Fibroblast of skin of left biceps (primary cell): ENCODE measurements at places on chromosomes 4 and X.

DNA sequence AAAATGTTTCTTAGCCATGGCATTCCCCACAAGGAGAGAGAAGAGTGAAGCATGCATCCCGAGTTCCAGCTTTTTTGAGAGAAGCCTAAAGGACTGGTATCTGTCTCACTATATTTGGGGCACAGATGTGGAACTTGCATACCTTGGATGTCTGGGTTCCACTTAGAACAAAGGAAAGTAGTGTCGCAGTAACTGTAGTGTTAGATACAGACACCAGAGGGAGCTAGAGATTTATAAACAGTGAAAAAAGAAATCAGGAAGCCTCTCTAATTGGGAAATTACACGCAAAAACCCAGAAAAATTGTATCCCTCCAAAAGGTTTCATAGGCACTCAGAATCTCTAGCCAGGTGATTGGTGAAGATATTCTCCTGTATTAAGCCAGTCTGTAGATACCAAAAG lies 34.4 kb downstream of the AGTR2 start:
- no peak for DNase-seq

GRCh38 chr4:78638337-78639172 lies 87.0 kb downstream of the ANXA3 start:
- no peak for DNase-seq

GRCh38 chrX:154090731-154091130 lies 6.8 kb downstream of the MECP2 start:
- DNase-seq = no peak

GRCh38 chr4:166121897-166122296 lies 248.9 kb downstream of the TLL1 start:
- no peak for DNase-seq

DNA sequence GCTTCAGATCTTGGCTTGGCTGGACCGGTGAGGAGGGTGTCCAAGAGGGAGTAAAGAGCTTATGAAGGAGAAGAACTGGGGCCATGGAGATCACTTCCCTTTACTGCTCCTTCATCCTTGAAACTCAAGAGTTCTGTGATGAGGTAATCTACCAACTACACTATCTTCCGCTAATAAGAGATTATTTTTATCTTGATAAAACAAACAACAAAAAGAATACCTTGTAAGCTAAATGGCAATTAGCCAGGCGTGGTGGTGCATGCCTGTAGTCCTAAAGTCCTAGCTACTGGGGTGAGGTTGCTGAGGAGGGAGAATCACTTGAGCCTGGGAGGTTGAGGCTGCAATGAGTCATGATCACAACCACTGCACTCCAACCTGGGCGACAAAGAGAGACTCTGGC lies 47.4 kb downstream of the HAUS3 start:
- no peak for DNase-seq

DNA sequence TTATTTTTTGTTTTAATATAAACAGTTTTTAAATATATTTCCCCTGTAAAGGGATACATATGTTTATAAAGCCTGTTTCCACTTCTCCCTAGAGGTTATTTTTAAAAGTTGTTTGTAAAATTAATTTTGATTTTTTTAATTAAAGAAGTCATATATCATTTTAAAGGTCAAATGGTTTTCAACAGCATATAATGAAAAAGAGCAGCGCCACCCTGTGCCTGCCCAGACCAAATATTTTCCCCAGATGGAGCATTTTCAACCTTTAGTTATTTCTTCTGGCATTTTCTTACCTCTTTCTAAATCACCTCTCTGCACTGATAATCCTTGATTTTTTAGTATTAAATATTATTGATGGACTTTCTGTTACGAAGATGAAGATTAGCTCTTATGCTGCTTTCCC lies 21.0 kb downstream of the MSX1 start:
- DNase-seq = no peak

DNA sequence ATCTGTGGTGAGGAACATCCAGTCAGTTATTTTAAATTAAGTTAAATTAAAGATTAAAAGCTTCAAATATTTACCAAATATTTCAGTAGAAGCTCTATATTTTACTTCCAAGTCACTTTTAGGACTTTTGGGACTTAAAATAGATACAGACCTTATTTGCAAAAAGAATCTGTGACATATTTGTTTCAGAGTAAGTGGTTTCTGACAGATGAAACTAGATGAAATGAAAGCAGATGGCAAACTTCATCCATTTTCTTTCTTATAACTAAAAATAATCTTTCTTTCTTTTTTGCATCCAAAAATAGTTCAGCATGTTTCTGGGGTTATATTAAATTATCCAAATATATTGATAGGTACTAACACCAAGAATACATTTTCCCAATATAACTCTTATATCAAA lies 6.6 kb upstream of the UTP3 start:
- DNase-seq = no peak

DNA sequence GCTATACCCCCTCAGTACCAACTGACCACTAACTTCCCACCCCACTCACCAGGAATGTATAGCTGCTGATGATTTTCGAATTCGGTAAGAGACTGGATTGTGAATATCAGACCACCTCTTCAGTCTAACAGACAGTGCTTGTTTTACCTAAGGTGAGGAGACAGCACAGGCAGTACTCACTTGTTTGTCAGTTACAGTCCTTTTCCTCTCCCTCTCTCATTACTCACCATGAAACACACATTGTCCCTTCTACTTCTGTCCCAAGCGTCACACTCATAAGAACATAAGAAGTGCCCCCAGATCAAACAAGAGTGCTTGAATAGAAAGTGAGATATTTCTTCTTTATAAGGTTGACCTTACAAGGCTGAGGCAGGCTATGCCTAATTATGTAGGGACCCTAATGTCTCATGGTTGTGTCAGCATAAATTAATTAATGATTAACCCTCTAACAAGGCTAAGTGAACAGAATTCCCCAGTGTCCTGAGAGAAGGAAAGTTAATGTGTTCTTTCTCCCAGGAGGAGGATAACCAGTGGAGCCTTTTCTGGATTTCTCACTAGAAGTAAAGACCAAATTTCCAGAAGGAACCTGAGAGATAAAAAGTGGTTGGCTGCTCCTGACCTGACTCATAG lies 32.2 kb downstream of the ZCCHC12 start:
- DNase-seq = no peak

DNA sequence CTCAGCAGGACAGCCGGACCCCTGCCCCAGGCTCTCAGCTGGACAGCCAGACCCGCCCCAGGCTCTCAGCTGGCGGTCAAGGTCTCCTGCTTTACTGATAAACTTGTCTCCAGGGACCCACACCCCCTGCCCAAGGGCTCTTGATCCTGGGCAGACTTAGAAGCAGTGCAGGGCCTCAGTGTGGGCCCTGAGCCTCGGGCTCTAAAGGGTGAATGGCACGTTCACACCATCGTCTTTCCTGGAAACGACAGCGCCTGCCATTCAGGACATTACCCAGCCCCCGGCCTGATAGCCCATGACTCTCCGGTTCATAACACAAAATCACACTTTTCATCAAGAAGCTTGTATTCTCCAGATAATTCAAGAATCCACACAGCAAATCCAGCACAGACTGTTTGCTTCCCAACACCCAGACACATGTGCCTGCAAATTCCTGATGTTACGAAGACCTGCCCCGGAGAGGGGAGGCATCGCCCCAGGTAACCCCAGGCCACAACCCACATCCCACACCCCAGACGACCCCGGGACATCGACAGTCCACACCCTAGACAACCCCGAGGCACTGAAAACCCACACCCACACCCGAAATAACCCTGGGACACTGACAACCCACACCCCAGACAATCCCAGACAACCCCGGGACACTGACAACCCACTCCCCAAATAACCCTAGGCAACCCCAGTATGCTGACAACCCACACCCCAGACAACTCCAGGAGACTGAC lies 136.8 kb downstream of the FAM53A start:
- DNase-seq = no peak

- no peak for DNase-seq
These were observed at the start of gene SNCA for GRCh38 chr4:89836897-89837384. SNCA (minus strand) TSS chr4:89837161; CDS start chr4:89835667, 1,494 bp downstream.

DNA sequence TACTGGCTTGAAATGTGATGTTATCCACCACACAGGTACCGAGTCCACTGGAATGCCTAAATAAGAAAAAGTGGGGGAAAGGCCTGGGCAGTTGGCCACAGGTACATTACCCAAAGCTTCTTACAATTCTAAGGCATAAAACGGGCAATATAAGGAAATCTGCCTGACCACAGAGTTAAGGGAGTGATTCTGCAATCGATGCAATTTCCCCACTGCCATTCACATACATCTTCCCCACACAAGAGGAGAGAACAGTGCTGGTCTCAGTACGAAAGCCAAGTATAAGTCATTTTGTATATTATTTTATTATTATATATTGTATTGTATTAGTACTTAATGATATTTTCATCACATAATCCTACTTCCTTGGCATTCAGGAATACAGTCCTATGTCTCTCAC lies 30.6 kb downstream of the RFC1 start:
- DNase-seq = no peak

DNA sequence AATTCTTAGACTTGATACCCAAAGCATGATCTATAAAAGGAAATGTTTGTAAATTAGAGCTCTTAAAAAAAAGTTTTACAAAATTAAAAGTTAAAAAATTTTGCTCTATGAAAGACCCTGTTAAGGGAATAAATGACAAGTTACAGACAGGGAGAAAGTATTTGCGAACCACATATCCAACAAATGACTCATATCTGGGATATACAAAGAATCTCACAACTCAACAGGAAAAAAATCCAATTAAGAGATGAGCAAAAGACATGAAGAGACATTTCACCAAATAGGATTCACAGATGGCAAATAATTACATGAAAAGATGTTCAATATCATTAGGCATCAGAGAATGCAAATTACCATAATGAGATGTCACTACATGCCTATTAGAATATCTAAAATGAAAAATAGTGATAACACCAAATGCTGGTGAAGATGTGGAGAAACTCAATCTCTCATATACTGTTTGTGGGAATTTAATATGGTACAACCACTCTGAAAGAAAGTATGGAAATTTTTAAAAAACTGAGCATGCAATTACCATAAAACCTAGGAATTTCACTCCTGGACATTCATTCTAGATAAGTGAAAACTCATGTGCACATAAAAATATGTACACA lies 100.8 kb upstream of the EOLA2 start:
- no peak for DNase-seq

GRCh38 chr4:122666527-122667245 lies 45.8 kb upstream of the IL21 start:
- DNase-seq = peak; percentile 95

GRCh38 chrX:17082831-17083230 lies 136.4 kb downstream of the REPS2 start:
- DNase-seq = no peak

GRCh38 chr4:186266729-186267456 lies 904 bp downstream of the F11 start:
- DNase-seq = no peak
